ENCODE measurements at places on chromosomes 6 and 20.

DNA sequence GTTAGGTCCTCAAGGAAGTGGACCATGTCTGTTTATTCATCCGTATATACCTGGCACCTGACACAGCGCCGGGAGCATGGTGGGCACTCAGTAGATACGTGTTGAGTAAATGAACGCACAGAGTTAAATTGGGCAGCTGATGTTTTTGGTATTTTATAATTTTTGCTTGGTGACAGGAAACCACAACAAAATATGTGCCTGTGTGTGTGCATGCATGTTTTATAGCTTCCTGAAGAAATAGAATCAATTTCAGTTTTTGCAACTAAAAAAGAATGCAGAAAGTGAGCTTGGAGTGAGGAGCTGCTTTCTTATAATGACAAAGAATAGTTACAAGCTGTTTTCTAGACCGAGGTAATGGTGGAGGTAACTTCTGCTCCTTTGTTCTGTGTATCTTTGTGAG, 91.4 kb downstream of the PLCB4 start:
- DNase-seq: no peak

DNA sequence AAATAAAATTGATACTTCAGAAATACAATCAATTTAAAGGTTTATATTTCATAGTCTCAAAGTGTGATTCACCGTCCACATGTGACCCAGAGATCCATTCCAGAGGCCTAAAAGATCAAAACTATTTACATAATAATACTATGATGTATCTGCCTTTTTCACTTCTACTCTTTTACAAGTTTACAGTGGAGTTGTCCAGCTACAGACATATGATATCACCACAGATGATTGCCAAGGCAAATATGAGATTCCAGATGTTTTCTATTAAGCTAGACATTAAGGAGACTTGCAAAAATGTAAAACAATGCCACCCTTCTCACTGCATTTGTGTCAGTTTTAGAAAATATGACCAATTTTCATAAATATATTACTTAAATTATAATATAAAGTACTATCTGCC, 443.7 kb downstream of the GJA1 start:
- DNase-seq: no peak

- DNase-seq: no peak
Observed at GRCh38 chr6:19024737-19025136, 637.6 kb downstream of the RNF144B start.

DNA sequence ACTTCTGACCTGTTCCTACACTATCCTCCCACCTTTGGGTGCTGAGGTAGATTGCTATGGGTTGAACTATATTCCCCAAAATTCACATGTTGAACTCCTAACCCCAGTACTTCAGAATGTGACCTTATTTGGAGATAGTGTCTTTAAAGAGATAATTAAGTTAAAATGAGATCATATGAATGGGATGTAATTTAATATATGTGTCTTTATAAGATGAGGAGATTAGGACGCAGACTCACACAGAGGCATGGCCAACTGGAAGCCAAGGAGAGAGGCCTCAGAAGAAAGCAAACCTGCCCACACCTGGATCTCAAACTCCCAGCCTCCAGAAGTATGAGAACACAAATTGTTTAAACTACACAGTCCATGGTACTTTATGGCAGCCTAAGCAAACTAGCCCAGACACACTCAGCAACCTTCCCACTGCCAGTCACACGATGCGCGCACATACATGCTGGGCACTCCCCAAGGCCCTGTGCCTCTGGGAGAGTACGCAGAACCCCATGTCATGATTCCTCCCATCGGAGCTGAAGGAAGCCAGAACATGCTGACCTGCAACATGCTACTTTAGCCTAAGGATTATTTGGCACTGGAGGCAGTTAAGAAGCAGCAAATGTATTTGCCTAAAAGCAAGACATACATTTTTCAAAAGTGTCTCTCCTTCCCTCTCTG, 8.9 kb upstream of the SLC22A1 start:
- no peak for DNase-seq

GRCh38 chr6:70985156-70985555, 28.3 kb upstream of the B3GAT2 start:
- no peak for DNase-seq

- DNase-seq: no peak
Observed at GRCh38 chr6:24795106-24795505, 3.6 kb downstream of the ARMH2 start.

DNA sequence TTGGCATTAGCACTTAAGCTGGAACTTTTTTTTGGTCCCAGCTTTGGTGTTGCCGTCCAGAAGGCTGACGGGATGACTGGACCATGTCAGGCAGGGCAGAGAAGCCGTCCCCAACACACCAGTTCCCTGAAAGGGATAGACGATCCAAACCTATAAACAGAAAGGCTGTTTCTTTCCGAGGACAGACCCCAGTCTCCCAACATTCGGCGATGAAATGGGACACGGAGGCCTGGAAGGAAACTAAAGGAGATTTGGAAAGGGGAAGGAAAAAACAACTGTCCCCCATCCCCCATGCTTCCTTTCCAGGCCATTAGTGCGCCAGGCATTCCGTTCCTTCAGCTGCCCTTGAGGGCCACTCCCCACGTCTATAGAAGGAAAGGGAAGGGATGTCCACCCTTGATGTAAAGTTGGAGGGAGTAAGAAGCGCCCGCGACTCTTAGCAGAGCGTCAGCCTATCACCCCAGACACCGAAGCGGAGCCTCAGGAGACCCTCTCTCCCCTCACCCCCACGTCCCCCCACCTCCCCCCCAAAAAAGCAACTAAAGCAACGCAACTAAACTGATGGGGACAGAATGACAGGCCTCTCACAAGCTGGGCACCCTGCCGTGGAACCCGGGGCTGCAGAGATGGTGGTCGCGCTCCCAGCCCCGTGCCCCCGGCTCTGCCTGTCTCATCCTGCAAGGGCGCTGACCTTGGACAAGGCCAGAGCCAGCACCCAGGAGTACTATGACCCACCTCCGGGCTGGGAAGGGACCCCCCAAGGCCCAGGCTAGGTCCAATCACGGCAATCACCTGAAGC, 638 bp downstream of the BLCAP start:
- DNase-seq: no peak

DNA sequence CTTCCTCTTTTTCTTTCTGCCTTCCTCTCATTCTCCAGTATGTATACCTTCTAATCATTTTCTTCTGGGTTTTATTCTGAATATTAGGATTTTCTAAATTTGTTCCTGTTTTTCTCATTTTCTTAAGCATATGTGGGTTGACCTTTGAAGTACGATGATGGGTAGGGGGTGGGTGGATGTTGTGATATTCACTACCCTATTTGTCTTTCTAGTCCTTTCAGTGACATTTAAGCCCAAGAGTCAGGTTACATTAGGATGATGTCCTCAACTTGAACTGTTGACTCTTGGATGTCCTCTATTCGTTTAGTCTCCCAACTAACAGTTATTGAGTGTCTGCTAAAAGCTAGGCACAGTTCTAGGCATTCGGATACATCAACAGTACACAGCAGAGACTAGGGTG, 7.3 kb downstream of the ABT1 start:
- no peak for DNase-seq

DNA sequence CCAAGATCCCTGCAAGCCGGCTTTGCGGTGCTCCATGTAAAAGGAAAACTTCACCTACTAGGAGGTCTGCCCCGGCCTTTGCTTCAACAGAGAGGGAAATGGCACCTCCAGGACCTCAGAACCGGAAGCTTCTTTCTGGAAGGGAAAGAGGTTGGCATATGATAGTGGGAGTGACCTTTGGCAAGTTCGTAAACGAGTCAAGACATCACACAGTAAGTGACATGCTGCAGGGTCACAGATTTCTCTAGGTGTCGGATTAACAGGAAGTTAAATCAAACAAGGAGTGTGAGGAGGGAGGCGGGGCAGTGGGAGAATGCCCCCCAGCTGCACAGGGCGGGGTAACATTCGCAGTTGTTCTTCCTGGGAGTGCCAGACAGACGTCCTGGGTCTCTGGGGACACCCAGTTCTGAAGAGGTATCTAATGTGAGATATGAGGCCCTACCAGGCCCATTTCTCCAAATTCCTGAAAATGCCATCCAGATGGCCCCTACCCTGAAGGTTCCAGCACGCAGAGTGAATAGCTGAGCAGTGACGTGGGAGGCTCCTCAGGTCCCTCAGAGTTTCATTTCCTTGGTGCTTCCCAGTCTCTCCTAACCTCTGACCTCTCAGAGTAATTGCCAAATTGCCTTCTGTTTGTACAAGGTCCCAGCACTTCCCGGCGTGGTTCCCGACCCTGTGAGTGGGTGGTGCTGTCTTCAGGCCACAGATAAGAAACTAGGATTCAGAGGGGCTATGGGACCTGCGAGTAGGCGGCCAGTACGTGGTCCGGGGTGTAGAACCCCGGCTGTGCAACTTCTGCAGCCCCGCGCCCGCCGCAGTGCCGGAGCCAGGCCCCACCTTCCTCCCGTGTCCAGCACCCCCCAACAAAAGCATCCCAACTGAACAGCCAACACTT, 1.9 kb downstream of the RRBP1 start:
- no peak for DNase-seq

DNA sequence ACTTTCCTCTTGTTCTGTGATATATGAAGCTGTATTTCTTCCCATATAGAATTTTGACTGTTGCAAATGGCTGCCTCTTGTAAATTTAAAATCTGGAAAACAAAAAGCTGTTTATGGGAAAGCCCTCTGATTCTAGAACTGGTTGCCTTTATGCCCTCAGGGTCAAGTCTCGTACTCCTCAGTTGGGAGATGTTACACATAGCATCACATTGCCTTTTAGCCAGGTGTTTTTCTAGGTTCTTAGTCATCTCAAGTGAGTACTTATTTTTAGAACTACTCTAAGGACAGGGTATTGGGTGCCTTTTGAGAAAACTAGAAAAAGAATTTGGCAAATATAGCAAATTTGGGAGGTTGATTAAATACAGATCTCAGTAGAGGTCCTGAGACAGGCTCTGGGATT, 58.5 kb downstream of the ANKS1A start:
- DNase-seq: no peak

- no peak for DNase-seq
Observed at GRCh38 chr6:147106759-147107401, 97.3 kb upstream of the STXBP5 start.

DNA sequence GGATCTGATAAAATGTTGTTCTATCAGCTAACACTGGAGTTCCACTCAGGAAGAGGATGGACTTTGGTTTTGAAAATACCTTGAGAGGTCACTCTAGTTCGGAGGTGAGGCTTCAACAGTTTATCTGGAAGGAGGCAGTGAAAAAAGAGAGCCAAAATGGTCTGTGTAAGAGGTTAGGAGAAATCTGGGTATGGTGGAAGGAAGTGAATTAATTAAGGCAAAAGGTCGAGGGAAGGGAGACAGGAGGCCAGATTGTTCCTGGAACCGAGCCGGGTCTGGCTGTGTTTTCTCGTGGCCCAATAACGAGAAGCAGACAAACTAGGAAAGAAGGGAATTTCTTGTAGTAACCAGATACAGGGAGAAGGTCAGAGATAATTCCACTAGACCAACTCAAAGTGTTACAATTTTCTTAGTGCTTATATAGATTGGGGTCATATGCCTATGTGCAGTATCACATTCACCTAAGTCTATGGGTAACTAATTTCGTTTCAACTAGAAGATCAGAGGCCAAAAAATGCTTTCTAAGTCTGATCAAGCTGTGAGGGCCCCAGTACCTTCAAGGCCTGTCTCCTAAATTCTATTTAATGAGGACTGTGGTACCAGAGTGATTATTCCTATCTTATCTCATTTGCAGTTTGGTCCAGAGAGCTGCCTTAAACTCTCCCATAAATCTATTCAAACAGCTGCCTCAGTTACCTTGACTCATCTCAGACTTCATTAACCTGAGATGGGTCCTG, 96.0 kb upstream of the SNX9 start:
- no peak for DNase-seq

- no peak for DNase-seq
Observed at GRCh38 chr20:51633430-51633829, 90.9 kb upstream of the NFATC2 start.

- no peak for DNase-seq
Observed at GRCh38 chr6:153001767-153002612, 519 bp downstream of the MTRF1L start.

DNA sequence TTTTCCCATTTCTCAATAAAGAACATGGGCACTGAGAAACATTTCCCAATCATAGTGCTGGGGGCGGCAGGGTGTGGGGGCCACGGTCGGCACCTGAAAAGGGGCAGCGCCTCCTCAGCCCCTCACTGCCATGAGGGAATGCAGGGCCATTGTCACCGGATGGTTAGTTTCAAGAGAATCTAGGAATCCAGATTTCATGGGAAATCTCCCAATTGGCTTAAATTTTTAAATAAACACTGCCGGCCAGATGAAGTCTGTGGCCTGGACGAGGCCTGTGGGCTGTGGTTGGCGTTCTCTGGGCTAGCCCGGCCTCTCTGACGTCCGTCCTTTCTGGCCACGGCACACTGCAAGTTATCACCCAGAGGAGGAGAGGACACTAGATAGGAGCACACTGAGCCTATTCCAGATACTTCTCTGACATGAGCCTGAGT, 25.6 kb downstream of the MANBAL start:
- DNase-seq: no peak

DNA sequence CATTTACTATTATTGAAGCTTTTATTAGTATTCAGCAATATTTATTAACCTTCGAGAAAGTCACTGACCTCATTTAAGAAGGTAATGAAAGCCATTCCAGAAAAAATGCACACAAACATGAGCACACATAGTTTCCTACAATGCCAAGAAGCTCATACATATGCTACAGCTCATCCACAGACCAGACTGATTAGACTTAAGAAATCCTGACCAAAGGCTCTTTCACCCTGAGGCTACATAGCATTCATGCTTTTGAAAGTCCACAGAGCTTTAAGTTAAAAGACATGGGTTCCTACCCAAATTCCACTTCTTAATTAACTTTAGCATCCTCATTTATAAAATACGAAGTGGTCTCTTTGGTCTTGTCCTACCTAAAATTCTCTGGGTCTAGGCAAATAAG, 430.4 kb downstream of the TBC1D32 start:
- no peak for DNase-seq

Data from CD4-positive, alpha-beta T cell treated with Interleukin-4 for 4 hours (primary cell).